Brain microvascular endothelial cell (primary cell): ENCODE measurements at places on chromosomes 5 and 9.

- peak; percentile 87 for DNase-seq
These were observed 2.1 kb downstream of the SYNPO start for GRCh38 chr5:150642567-150642927.

DNA sequence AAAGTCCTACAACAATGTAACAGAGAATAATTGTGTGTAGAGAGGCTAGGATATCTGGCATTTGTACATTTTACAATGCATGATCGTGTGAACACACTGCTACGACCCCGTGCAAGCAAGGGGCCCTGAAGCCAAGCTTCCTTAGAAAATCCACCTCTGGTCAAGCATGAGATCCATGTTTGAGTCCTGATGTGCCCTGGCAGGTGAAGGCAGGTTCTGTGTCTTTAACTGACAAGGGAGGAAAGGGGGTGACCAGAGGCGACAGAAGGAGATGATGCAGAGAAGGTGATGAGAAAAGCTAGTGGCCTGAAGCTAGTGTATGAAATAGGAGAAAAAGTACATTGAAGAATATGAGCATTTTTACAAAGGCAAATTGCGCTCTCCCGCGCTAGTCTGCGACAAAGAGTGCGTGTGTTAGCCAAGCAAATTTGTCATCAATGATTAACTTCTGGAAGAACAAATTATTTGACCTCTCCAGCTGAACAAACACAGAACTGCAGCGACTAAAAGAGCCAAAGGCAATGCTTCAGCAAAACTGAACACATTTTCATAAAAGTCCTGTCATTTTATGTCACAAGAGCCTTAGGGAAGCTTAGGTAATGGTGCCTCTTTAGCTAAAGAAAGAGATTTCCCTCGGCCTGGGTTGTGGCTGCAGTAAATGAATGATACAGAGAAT is 101.7 kb upstream of the DAPK1 start:
- DNase-seq, result no peak

DNA sequence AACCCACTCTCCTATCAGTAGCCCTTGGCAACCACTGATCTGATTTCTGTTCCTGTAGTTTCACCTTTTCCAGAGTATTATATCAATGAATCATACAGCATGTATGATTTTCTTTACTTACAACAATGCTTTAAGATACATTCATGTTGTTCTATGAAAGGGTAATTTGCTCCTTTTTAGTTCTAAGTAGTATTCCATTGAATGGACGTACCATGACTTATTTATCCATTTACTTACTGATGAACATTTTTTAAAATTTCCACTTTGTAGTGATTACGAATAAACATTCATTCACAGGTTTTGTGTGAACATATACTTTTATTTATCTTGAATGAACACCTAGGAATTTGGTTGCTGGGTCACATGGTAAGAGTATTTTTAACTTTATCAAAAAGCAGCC is 620.8 kb downstream of the HTR1A start:
- DNase-seq, result no peak

- no peak for DNase-seq
These were observed 258.6 kb downstream of the CRB2 start for GRCh38 chr9:123614306-123615263.

DNA sequence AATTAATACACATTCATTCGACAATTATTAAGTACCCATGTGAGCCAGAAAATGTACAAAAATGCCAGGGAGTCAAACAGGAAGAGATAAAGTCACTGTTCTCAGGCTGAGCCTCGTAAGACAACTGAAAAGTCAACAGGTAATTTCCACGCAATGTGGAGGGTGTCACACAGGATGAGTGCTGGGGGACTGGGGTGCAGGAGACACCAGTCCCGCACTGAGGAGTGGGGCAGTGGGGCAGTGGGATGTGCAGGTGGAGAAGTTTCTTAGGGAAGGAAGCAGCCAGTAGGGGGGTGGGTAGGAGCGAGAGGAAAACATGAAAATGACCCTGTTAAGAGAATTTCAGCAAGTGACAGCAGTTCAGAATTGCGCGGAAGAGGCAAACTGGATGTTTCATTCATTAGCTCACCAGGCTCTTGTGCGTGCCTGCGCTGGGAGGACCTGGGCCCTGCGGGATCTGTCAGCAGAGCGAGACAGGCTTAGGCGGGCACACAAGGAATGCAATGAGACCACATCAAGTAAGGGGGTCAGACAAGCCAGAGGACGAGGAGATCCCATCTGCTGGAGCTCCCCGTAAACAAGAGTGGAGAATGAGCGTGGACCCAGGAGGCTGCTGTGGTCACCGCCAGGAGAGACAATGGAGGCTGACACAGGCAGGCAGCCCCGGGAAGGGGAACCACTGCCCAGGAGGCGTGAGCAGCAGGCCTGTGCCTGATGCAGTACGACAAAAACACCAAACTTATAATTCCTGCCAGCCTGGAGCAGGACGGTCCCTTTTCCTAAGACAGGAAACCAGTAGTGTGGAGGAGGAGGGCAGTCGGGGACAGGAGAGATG is 21.0 kb downstream of the CAMSAP1 start:
- DNase-seq, result no peak

DNA sequence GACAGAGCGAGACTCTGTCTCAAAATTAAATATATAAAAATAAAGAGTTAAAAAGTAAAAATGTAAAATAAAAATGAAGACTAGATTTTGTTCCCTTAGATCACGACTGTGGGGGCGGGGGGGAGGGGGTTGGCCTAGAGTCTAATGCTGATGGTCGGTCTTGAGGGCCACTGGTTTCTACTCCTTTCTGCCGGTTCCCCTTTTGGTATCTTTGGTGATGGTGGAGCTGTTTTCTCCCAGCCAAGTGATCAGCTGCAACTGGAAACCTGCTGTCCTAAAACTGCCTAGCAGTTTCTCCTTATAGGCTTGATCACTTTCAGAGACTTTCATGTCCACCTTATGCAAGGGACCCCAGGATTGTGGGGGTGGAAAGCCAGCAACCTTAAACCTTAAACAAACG is 1.1 kb downstream of the SRD5A1 start:
- DNase-seq, result no peak

DNA sequence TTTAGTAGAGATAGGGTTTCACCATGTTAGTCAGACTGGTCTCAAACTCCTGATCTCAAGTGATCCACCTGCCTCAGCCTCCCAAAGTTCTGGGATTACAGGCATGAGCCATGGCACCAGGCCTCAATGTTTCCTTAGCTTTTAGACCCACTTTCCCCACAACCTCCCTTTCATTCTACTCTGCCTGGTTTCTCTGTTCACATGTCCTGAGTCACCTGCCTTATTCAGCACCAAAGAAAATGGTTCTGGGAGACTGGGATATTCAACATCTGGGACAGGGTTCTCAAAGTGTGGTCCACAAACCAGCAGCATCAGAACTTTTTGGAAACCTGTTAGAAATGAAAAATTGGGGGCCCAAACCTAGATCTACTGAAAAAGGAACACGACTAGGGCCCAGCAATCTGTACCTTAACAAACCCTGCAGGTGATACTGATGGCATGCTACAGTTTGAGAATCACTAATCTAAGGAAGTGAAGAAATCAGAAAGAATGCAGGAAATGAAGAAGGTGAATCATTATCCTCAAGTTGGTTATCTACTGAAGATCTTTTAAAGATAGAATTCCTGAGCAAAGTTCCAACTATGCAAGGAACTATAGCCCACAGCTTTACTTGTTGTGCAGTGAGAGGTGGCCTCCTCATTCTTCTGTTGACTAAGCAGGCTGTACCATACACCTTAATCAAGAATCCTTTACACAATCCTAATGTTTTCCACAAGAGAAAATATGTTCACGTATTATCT is 51.8 kb upstream of the CTNNAL1 start:
- no peak for DNase-seq

GRCh38 chr5:143793249-143793648 is 18.7 kb upstream of the HMHB1 start:
- DNase-seq, result no peak

DNA sequence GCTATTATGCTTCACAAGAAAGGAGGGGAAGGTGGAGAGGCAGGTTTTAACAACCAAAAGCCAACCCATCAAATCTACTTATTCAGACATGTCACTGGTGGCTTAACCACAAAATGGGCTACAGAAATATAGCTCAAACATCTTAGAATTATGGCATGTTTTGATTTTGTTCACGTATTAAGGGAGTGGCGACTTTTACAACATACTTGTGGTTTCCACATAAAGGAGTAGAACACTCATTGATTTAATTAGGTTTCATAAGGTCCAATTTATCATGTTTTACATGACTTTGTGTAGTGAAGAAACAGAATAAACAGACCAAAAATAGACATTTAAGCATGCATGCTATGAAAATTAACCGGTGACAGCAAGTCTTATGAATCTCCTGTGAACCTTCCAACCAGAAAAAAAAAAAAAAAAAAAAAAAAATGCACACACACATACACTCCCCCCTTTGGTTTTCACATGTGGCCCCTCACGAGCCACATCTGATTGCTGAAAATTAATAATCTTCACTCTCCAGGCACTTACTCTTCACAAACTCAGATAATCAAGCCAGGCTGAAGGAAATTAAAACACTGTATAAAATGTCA is 5.4 kb downstream of the ZNF608 start:
- no peak for DNase-seq

DNA sequence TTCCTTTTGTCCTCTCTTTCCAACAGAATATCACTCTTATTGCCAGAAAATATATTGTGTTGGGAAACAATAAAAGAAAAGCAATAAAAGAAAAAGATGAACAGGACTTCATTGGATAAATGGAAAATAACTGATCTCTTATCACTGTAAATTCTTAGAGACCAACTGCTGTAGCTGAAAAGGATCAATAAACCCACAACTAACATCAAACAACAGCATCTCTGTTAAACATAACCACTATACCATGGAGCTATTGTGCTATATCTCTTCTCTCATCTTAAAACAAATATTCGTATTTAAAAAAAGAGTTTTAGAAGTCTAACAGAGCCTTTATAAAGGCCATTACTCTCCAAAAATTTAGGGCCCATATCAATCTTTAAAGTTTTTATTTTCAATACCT is 502.4 kb downstream of the TMEM232 start:
- no peak for DNase-seq

DNA sequence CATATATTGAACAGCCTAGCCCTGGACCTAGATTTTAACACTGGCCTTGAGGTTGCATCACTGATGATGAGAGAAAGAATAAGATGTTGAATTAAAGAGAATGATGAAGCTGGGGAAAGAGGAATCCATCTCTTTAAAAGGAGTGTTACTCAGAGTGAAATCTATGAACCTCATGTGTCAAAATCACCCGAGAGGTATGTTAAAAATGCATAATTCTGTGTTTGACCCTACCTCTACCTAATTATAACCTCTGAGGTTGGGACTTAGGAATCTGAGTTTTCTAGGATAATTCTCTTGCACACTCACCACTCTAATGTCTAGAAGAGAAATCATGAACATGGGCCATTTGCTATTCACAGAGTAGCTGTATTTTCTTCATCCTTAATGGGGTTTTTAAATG is 479.4 kb downstream of the ENC1 start:
- no peak for DNase-seq

DNA sequence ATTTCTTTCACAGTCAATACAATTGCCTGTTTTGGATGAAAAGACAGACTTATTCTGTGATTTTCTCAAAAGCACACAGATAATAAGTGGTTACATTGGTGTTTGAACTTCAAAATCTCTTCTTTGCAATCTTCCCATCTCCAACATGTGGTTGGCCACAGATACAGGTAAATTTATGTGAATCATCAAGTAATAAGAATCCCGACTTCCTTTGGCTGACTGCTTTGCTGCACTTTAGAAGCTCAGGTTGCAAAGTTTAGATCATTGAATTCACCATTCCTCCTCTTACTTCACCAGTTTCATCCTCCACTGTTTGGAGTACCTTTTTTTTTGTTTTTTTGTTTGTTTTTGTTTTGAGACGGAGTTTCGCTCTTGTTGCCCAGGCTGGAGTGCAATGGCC is 56.5 kb upstream of the ADRB2 start:
- DNase-seq, result no peak

DNA sequence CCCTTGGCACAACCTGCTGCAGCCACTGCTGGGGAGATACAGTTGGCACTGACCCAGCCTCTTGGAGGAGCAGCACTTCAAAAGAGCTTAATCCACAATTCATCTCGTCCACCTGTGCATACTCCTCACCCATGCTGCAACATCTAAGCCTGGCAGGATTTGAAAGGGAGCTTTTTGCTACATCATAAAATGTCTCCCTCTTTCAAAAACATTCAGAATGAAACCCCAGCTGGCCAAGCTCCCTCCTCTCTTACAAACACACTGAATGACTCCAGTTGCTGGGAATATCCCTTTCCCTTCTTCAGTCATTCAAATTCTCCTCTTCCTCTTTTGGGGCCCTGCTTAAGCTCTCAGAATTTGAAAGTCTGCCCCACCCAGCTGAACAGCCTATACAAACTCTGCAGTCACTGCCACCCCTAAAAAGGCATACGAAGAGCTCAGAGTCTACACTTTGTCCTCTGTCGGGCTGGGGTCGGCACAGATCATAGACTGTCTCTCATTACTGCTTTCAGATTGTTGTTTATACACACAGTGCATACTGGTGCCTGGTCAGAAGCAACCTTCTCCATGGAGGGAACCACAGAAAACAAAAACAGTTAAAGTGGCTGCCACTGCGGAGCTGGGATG is 8.8 kb upstream of the C5orf15 start:
- no peak for DNase-seq

DNA sequence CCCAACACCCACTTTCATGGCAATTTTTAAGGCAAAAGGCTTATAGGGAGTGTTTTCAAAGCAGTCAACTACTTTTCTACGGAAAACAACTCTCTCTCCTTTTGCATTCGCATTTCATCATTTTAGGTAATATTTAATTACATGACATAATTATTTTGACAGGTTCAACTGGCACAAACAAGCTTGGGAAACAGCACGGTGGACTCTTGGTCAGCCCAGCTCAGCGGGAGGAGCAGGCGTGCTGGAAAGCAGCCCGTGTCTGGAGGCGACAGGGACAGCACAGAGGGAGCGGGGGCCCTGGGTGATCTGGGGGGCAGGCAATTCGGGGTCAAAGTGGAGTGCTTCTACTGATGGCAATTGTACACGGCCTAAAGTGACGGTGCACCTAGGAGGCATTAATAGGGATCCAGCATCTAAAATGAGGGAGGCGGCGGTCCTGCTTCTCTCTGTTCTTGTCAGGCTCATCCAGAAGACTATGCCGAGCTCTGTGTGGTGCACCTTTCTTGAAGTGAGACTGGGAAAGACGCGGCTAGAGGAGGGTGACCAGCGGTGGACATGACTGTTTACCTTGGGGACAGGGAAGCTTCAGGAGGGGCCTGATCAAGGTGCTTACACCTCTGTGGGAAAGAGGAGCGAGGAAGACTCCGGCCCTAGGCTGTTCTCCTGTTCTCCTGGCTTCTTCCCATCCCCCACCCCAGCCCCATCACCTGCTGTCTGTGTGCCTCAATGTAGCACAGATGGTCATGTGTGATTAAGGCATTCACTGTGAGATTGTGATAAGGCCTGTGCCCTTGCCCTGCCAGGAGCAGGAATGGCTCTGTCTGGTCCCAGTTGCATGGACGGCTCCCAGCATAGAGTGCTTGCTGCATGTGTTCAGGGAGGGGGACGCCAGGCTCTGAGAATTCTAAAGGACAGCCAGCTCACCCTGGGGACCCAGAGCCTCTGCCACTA is 3.4 kb downstream of the MYMK start:
- DNase-seq, result no peak

GRCh38 chr9:128072144-128073021 is 4.4 kb downstream of the SLC25A25 start:
- peak; percentile 43 for DNase-seq

- DNase-seq, result no peak
These were observed 13.9 kb upstream of the QSOX2 start for GRCh38 chr9:136259517-136259813.

GRCh38 chr5:57207007-57207653 is 33.3 kb downstream of the GPBP1 start:
- no peak for DNase-seq

- DNase-seq, result no peak
These were observed 124.5 kb upstream of the GNA14 start for GRCh38 chr9:77772646-77773045.
